ENCODE measurements at places on chromosomes 12 and 14.

- peak; percentile 52 for DNase-seq
These were observed 29.1 kb upstream of the SOS2 start for GRCh38 chr14:50260511-50260910.

GRCh38 chr14:68051146-68051545 is 231.6 kb downstream of the RAD51B start:
- no peak for DNase-seq

DNA sequence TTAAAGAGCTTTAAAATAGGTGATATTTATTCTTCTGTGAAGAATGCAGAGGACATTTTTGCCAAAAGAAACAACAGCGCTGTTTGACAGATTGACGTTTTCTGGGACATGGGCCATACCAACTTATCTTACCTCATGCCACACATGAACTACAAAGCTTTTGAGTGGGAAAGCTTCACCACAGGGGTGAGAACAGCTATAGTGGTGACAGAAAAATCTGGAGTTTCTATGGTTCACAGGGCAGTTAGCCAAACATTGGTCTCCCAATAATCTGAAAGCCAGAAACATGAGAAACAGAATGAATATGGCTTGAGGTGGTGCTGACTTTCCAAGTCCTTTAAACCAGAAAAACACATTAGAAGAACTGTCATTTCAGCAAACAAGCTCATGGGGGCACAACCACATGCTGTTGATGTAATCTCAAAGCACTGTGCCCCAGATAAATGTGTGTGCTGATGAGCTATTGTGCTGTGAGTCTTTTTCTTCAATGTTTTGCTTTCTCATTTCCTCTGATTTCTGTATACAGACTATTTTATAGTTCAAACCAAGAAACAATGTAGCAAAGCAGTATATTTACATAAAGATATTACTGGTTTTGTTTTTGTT is 905.4 kb downstream of the SLC16A7 start:
- DNase-seq, result peak; percentile 41

- DNase-seq, result no peak
These were observed 150.2 kb upstream of the C14orf180 start for GRCh38 chr14:104429291-104429861.
